Left lobe of liver (tissue), 2 donors: ENCODE measurements at places on chromosomes 1 and 21. TPM values are rescaled to one million over a fixed set of nuclear protein-coding genes. Genes with fewer than 3 reads are reported as not detected.

DNA sequence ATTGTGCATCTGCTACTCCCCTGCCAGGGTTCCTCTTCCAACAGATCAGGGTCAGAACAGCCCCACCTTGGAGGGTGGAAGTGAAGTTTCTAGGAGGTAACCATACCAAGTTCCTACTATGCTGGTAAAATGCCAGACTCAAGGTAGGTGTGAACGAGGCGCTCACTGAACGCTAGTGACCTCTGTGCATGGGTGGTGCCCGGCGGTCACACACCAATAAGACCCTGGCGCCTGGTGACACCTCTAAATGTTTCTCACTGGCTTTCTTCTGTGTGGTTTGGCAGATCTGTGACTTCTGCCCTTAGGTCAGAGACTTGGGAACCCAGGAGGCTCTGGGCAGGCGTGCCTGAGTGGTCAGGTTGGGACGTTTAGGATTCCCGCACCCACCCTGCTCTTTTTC is 55.9 kb downstream of the TMCO4 start:
- DNase-seq: no peak

GRCh38 chr1:89863165-89863830 is 42.5 kb downstream of the LRRC8D start:
- DNase-seq: no peak

- no peak for DNase-seq
These were observed 495.5 kb upstream of the RGS18 start for GRCh38 chr1:191662746-191663145.

- DNase-seq: no peak
These were observed 98.6 kb upstream of the PPP2R5A start for GRCh38 chr1:212186427-212187207.

- no peak for DNase-seq
These were observed 229.7 kb upstream of the CACYBP start for GRCh38 chr1:174769961-174770549.

GRCh38 chr1:152546704-152547103 is 19.9 kb downstream of the LCE3E start:
- DNase-seq: no peak

DNA sequence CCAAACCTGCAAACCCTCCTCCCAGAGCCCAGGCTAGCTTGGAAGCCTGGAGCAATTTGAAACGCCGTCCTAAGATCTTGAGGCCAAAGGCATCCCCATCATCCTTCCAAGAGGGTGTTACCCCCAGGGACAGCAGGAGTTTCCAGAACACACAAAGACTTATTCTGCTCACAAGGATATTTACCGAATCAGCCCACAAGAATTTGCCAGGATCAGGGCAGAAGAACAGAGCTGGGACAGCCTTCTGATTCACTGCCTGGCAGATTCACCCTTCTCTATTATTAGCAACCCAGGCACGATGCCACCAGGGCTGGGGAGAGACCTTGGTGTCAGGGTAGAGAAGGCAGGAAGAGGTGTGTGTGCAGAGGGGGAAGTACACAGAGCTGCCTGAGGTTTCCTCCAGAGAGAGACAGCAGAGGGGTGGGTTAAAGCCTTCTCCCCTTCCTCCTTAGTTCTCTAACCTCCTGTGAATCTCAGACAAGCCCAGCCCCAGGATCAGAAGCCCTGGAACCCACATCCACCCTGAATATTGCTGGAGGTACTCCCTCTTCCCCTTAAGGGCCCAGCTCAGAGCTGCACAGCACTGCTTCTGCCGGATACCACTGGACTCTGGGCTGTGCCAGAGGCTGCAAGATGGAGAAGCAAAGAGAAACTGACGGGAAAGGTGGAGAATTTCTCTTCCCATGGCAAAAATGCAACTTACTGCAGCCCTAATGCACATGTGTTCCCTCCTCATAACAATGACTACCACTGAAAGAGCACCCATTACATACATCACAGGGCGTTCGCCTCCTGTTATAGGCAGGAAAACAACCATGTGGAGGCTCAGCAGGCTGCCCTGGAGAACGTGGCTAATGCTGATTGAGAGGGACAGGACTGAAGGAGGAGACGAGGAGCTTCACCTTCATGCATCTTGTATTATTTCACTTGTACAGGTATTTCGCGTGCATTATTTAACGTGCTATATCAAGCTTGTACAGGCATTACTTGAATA is 61.8 kb downstream of the ITPKB start:
- no peak for DNase-seq

DNA sequence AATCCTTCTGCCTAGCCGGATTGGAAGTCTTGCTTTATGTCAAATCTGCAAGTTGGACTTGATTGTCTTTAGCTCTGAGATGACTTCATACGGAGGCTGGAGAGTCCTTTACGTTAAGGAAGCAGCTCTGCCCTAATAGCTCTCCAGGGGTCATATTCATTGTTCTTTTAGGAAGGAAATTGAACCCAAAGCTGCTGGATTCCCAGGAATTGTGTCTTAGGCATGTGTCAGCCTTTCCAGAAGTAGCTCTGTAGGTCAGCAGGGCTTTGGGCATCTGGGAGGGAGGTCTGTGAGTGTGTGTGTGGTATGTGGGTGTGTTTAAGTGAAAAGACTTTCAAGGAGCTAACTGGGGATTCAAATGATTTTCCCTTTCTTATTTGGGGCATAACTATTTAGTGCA is 82.4 kb downstream of the ABCA4 start:
- DNase-seq: no peak

- DNase-seq: no peak
These were observed 35.0 kb downstream of the C21orf91 start for GRCh38 chr21:17784180-17784598.

- DNase-seq: no peak
These were observed 396.0 kb downstream of the SEC16B start for GRCh38 chr1:177573901-177574300.

DNA sequence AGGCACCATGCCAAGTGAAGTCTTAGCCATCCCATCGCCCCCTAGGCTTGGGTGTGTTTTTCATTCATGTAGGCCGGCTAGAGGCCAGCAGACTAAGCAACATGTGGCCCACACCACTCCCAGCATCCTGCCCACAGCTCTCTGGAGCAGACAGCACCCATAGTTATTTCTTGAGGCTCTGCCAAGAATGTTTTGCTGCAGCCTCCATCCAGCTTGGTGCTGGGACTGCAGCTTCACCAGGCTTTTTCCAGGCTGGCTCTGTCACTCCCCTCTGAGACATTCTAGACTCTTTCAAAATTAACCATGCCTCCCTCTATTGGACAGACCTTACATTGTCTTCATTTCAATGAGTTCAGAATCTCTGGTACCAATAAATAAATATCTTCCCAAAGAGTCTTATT is 104.2 kb downstream of the DUSP10 start:
- no peak for DNase-seq

- DNase-seq: no peak
These were observed 34.4 kb upstream of the ARF1 start for GRCh38 chr1:228048120-228048519.

DNA sequence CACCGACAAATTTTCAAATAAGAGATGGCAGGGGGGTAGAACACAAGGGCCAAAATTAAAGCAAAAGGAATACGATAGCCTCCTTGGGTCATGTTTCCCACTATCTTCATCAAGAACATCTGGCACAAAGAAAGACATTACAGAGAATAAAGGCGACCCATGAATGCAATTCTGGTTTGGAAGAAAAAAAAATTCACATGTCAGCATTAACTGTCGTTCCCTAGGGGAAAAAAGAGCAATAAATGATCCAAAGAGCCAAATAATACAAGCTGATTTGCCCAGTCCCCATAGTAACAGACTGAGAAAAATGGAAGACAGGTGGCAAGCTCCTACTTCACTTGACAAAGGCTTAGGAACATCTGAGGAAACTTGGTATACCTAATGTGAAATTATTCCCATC is 4.5 kb downstream of the STIL start:
- DNase-seq: no peak

DNA sequence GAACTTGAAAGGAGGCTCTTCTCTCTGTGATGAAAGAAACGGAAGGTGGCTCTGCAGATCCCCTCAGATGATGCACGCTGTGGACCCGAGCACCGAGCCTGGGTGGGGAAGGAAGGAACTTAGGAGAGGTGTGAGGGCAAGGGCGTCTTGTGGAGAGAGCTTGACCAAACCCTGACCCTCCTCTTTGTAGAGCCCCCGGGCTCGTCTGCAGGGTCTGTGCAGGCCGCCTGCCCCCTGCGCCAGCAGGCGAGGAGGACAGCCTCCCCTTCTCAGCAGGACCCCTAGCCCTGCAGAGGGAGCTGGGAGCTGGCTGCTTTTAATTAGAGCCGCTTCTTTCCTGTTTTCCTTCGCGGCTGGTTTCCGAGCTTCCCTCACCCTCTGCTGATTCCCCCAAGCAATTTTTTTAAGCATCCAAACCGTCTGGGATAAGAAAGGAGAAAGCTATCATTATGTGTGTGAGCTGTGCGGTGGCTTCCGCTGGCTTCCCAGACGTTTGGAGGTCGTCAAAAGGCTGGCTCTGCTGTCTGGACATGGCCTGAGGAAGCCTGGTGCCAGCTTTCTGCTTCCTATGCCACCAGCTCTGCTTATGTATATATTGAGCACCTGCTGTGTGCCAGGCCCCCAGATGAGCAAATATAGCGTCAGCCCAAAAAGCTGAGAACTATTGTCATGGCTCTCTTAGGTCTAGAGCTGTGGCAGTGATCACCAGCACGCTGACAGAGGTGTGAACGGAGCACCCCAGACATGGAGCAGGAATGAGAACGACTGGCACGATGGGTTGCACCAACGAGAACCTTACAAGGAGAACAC is 160.2 kb upstream of the IRF2BP2 start:
- no peak for DNase-seq

- DNase-seq: no peak
These were observed 6.6 kb upstream of the AK4 start for GRCh38 chr1:65141394-65141793.

DNA sequence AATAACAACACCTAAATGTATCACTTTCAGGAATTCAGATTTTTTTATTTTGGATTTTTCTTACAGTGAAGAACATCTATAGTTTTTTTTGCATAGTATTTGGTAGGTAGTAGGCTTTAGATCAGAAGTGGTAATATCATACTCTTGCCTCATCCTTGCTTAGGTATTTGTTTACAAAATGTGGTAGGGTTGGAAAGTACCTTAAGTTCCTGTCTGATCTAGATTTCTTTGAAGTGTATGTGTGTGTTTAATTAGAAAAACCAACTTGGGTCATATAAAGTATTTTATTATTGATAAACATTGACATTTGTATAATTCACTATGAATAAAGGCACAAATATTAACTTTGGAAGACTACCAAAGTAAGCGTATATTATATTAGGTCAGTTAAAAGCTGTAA is 85.3 kb upstream of the GPR88 start:
- DNase-seq: no peak

DNA sequence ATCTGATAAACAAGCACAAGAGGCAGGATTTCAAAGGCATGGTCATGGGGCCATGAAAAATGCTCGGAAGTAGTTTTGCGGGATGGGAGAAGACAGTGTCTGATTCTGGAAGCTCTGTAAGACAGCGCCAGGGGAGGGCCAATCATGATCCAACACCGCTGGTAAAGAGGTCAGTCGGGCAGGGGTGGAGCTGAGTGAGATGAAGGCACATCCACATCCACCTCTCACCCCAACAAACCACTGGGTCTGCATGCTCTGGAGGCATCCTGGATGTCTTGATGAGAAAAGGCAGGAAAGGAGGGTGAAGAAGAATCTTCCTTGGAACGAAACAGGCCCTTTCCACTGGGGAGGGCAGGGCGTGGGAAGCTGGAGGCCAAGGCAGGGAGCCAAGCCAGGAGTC is 288.3 kb downstream of the PCP4 start:
- DNase-seq: no peak

DNA sequence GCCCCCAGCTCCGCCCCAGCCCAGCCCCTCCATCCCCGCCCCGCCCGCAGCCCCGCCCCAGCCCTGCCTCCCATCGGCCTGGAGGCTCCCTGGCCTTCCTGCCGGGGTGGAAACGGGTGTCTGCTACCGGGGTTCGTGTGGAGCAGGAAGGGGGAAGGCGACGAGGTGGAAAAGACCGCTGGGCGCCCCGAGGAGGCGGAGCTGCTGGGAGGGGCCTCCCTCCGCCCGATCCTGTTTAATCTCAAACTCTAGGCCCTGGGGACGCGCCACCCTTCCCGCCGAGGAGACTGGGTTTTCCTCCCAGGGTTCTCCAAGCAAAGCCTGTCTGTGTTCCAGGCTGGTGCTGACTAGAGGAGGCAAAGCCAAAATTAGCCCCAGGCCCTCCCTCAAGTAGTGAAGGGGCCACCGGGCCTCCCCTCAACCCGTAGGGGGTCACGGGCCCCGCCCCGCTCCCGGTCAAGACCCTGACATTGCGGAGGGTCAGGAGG is 16.2 kb upstream of the TTLL10 start:
- peak; percentile 69 for DNase-seq

DNA sequence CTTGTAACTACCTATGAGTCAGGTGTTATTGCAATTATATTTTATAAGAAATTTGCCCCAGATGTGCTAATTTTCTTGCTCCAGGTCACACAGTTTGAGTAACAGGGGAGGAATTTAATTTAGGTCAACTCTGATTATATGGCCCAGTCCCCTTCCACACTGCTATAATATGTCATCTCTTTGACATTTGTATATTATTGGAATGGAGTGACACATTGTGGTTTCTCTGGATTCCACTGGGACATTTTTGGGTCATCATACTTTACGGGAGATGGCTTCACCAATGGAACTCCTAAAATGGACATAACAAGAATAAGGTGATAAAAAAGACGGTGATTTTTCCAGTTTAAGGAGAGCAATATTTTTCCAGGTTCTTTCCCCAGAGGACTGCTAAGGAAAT is 191.2 kb downstream of the DISC1 start:
- DNase-seq: no peak

GRCh38 chr1:152796421-152796820 is at the start of gene LCE1D:
LCE1D (plus strand) TSS chr1:152796721; CDS start chr1:152797795, 1,074 bp downstream.
- no peak for DNase-seq

- no peak for DNase-seq
These were observed 391.0 kb downstream of the MATN1 start for GRCh38 chr1:30332116-30333094.

LDLRAD2 gene
- total RNA-seq: not detected

ASPM gene
- 0.35 TPM for total RNA-seq

KAZN gene
- 4.4 TPM for total RNA-seq

FAM163A gene
- 0.05 TPM for total RNA-seq

RUNX3 gene
- 0.86 TPM for total RNA-seq

TDRD5 gene
- not detected for total RNA-seq

C1orf210 gene
- 2.6 TPM for total RNA-seq

ADORA1 gene
- 0.53 TPM for total RNA-seq
